ENCODE measurements at places on chromosomes 7 and 10.

DNA sequence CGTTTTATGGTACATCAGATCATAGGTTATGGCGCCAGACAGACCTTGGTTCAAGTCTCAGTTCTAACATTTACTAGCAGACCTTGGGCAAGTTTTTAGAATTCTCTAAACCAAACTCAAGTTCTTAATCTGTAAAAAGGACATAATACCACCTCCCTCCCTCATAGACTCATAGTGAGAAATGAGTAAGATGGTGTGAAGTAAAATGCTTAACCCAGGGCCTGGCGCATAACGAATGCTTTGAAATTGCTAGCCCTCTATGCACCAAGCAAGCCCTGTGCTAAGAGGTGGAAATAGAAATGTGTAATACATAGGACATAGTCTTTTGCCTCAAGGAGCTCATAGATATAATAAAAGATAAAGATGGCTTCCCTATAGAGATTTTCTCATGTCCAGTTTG, 17.7 kb upstream of the SLC35B4 start:
- no peak for DNase-seq

DNA sequence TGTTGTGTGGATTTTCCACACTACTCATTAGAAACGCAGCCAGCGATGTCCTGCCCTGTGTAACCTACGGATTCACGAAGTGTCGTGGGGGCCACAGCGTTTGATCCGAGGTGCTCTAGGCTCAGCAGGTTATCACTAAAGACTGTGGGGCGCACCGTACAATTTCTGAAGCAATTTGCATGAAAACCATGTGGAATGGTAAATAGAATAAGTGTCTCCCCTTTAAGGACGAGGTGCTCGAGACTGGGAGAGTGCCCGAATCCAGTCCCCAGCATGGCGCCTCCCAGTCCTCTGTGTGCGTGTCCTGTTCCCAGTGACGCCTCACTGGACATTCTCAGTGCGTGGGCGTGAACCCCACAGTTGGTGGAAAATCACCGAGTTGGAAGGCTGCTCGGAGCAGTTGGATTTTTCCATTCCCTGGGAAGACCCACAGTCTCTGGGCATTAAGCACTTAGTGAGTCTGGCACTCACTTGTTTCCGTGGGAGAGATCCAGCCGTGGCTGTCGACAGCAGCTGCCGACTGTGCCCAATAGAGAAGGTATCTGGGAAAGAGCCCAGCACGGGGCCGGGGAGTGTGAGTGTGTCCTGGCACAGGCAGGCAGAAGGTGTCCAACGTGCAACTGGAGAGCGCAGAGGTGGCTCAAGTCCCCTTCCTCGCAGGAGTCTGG, 37.0 kb downstream of the PFKP start:
- no peak for DNase-seq

DNA sequence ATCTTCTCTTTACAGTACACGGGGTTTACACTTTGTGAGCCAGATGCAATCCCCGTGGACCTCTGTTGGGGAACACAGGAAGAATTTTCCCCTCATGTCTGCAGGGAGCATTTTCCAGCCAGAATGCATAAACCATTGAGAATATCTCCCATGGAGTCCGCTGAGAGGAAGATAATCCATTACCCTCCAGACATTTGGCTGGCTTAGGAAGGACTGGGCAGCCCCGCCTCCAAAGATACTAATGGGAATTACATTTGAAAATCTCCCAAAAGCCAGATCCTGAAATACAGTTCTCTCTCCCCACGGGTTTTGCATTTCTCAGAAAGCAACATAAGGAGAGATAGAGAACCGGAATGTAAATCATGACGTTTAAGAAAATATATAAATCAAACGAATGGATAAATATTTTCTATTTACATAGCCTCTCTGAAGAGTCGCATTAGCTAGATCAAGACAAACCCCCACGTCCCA, 53.5 kb downstream of the TRIL start:
- DNase-seq = no peak

- no peak for DNase-seq
Observed at GRCh38 chr7:47233996-47234395, 347.9 kb downstream of the TNS3 start.

DNA sequence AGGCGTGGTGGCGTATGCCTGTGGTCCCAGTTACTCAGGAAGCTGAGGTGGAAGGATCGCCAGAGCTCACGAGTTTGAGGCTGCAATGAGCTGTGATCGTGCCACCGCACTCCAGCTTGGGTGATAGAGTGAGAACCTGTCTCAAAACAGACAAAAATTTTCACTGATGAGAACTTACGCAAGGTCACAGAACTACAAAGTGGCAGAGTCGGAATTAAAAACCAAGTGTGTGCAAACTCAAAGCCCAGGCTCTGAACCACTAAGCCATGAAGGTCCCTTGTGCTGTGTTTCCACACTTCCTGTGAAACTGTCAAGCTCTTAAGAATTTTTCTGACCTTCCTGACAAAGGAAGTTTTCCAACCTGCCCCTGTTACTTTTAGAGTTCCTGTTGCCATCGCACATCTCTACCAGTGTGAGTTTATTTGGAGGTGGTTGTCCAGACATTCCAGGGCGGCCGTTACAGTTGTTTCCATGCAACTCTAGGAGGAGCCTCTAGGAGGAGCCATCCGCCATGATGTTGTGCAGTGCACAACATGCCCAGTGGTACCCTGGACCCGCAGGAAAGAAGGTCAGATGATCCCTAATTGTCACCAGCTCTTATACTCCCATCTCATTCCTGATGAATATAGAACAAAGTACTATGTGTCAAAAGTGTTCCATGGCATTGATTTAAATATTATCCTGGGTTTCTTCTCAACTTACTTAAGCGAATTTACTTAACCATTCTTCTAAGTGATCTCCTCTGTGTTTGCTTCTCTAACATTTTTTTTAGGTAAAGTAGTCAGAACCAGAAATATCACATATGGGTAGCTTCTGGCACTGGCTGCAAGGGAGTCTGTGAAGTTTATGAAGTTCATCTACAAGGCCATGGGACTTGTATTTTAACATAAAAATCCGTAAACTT, 49.0 kb upstream of the LYZL1 start:
- no peak for DNase-seq

GRCh38 chr10:120394446-120394845, 62.6 kb upstream of the PLPP4 start:
- DNase-seq = no peak

- no peak for DNase-seq
Observed at GRCh38 chr7:127844165-127844564, 187.1 kb downstream of the LRRC4 start.

- DNase-seq = peak; percentile 82
Observed at GRCh38 chr10:114541081-114541796, 116.8 kb downstream of the ABLIM1 start.

GRCh38 chr7:68319061-68319460, 1279.2 kb upstream of the AUTS2 start:
- no peak for DNase-seq

DNA sequence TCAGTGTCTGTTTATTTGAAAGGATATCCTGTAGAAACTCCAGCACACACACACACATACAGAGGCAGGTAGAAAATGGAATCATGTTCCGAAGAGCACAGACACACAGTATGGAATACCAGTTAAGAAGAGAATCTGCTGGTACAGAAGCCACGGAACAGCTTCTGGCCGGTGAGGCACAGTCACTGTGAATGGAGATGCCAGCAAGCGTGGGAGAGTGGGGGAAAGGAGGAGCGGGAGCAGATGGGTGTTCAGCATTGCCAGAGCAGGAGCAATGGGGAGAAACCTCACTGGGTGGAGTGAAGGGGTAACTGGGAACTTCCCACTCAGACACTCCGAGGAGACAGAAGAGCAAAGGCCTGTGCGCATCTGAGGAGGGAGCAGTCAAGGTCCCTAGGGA, 9.5 kb upstream of the IMPDH1 start:
- no peak for DNase-seq

- DNase-seq = no peak
Observed at GRCh38 chr7:132109769-132110168, 466.5 kb downstream of the PLXNA4 start.

DNA sequence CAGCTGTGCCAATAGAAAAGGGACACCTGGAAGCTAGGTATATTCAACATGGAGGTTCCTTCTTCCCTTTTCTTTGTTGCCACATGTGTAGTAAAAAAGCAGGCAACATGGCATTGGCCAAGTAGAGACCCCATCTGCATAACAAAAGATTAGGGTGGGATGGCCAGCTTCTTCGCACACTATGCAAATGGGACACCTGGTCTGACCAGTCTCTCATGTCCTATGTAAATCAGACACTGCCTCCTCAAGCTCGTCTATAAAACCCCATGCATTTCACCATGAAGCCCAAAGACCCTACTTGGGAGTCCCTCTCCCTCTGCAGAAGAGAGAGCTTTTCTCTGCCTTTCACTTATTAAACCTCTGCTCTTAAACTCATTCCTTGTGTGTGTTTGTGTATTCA, 53.9 kb downstream of the MYL10 start:
- no peak for DNase-seq

GRCh38 chr7:7882888-7883287, 85.7 kb upstream of the GLCCI1 start:
- no peak for DNase-seq

DNA sequence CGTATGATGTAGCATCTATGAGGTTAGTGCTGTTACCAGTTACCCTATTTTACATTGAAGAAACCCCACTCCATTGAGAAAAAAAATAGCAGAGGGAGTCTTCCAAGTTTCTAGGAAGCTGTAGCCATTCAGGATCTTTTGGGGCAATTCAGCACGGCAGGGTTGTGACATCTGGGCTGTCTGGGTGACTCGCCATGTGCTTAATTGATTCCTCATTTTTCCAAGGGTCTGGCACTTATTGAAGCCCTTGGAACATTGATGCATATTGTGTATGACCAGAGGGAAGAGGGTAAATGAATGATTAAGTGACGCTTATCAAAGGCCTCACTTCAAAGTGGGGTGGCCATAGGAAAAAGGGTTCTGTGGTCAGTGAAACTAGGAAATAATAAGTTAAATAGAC, 248.7 kb downstream of the ARHGAP12 start:
- no peak for DNase-seq
